AG04450 (cell line): ENCODE measurements at places on chromosomes 4 and X. TPM values are rescaled to one million over a fixed set of nuclear protein-coding genes. Genes with fewer than 3 reads are reported as not detected.

- DNase-seq = no peak
Measured at GRCh38 chr4:73860917-73861316, 7.8 kb downstream of the PF4V1 start.

- no peak for DNase-seq
Measured at GRCh38 chrX:67094061-67094460, 449.8 kb upstream of the AR start.

- no peak for DNase-seq
Measured at GRCh38 chr4:16197876-16198665, 28.2 kb downstream of the TAPT1 start.

DNA sequence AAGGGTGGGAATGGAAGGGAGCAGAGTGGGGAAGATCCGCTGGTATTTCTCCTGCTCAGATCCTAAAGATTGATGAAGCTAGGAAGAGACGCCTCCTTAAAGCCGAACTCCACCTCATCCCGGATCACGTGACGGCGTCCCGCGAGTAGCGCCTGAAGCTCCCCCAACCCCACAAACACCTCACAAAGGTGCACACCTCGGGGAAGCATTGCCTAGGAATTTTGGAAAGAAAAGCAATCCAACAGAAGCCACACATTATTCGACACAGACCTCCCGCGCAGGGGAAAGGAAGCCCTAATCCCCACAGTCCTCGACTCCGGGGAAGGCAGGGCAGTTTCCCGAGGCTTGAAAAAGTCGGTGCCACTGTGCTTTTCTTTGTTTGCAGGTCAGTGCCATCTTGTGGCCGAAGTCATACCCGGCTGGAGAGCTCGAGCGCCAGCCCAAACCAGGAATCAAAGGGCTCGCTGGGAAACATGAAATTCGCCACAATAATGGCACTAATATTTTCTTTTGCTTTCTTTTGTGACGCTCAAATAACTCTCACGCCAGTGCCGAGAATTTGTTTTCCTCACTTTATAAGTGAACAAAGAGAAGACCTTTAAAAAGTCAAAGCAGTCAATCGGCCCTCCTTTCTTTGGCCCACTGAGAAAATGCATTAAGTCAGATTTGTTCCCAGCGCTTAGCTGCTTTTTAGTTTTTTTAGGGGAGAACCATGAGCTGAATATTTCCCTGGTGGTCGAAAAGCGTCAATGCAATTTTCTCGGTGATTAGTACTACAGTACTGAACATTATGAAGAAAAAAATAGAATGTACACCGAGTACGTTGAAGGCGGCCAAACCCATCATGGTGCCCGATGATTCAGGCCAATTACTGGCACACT, at the start of gene NPY1R:
Gene NPY1R (minus strand): TSS at position 71 of the 881 bp plus-strand sequence. CDS start 6,042 bp downstream, outside the sequence.
- DNase-seq = peak; percentile 36

GRCh38 chr4:81392164-81392563, 79.5 kb downstream of the RASGEF1B start:
- no peak for DNase-seq

DNA sequence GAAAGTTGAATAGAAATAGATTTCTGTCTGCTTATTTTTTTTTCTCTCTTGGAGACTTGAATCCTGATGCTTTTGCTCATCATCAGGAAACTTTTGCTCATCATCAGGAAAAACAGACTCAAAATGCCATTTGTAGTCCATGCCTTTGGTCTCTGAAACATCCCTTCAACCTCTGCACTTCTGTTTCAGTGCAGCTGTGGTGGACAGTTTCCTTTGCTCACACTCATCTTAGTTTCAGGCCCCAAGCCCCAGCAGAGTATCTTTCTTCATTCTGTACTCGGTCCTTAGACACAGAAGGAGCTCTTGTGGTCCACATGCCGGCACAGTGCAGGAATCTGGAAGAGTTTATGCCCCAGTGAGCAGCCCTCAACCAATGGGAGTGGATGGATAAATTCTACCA, 337.9 kb downstream of the PPP3CA start:
- DNase-seq = no peak

GRCh38 chrX:94051926-94052325, 377.9 kb downstream of the FAM133A start:
- no peak for DNase-seq

- DNase-seq = no peak
Measured at GRCh38 chr4:68272380-68272779, 26.9 kb upstream of the TMPRSS11B start.

DNA sequence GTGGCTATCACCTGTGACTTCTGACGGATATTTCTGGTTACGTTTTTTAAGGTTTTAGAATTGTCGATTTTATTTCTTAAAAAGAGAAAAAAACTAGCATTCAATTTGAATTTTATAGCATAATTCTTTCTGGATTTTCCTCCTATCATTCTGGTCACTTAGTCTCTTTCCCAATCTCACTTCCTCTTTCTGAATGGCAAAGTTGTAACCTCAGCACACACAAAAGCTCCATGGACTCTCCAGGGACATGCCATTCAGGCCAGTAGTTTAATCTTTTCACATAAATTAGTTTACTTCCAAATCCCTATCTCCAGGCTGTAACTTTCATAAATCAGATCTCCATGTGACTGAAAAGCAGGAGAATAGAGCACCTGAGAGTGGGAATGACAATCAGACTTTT, 110.7 kb downstream of the ARAP2 start:
- no peak for DNase-seq

GRCh38 chr4:101885574-101885973, 95.0 kb downstream of the BANK1 start:
- DNase-seq = no peak

DNA sequence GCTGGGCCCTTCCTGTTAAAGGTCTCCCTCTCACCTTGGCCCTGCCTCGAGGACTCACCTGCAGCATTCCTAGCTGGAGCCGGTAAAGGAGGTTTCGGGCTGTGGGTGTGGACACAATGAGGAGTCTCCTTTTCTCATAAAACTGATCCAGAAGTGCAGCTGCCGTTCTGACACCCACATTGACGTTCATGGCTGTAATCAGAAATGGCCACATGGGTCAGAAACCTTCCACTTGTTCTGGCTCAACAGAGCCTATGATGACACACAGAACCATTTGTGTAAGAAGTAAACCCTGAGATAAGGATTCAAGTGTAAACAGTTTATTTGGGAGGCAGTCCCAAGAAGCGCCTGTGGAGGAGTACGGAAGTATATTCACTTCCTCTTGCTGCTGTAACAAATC, 63.8 kb downstream of the SRPX start:
- no peak for DNase-seq

GRCh38 chr4:110602061-110602460, 20.8 kb downstream of the PITX2 start:
- DNase-seq = no peak

DNA sequence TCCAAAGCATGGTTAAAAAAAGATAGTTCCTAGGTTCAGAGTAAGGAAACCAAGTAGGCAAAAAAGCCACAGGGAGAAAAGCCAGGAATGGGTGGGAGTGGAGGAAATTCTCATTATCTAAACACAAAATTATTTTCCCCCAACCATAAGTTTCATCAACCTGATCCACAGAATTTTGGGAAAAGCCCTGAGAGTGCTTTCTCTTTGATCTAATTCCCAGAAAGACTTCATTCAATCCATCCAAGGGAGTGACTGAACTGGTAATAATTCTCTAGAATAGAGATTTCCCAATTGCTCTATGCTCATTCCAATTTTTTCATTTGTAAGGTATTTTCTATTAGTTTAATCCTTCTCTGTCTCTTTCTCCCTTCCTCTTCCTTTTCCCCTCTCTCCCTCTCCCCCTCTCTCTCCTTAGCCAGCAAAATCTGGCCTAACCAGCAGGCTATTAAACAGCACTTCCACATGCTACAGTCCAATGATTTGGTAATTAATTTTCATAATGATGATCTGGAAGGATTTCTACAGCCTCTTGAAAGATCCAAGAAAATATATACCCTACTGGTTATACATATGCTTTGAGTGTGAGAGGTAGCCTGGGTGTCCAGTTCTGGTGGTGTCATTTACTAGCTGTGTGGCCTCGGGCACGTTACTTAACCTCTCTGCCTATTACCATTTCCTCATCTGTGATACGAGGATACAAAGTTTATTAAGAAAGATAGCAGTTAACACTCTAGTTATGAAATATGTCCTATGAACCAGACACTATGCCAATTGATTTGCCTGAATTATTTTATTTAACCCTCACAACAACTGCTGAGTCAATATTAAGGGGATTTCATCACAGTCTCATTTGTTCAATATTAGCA, 251.5 kb upstream of the RASGEF1B start:
- DNase-seq = no peak

DNA sequence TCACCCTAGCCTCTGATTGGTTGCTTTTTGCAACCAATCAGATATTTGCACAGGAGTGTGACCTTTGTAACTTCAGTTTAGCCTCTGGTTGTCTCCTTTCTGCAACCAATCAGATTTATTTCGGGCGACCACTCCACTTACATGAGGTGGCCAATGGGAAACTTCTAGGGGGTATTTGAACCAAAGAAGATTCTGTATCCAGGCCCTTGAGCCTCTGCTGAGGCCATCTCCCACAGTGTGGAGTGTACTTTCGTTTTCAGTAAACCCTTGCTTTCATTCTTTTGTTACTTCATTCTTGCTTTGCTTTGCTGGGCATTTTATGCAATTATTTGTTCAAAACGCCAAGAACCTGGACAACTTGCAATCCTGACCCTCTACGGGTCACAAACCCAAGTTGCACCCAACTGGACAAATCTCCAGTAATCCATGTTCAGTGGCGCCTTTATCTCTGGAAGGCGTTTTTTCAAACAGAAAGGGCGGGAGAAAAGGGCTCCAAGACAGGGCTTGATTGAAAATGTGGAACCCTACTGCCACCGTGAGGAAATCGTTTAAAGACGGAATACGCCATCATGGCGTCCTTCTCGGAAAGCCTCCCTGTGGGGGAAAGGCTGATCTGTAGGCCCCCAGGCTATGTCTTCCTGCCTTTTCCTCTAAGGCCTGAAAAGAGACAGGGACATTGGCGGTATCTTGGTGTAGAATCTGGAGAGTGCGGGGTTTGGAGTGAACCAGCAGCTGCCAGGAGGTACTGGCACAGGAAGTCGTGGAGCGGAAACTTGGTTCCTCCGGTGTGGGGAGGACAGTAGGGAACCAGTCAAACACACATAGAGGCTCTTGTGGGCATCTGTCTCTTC, 184.6 kb downstream of the OR13H1 start:
- no peak for DNase-seq

GRCh38 chrX:149284616-149285015, 220.5 kb downstream of the IDS start:
- no peak for DNase-seq

DNA sequence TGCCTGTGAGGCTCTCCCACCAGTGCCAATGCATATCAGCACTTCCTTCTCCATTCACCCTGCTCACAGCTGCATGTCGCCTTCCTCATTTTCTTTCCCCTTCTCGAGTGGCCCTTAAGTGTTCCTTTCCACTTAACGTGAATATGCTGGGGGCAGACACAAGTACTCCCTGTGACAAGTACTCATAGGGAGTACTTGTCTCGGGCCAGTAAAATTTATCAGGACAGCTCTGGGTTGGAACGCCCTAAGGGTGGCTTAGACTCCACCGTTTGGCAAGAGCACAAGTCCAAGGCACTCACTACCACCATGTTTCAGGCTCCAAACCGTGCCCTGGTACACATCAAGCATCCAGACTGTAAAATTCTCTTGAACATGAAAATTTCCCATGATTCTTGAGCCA, 3.9 kb upstream of the LDOC1 start:
- DNase-seq = no peak

DNA sequence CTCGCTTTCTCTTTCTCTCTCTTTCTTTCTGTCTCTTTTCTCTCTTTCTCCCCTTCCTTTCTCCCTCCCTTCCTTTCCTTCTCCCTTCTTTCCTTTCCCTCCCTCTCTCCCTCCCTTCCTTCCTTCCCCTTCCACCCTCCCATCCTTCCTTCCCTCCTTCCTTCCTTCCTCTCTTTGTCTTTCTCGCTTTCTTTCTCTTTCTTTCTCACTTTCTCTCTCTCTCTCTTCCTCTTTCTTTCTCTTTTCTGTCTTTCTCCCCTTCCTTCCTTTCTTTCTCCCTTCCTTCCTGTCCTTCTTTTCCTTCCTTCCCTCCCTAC, 2.1 kb upstream of the SORCS2 start:
- no peak for DNase-seq

- no peak for DNase-seq
Measured at GRCh38 chr4:8348071-8348470, 78.5 kb downstream of the HTRA3 start.

- DNase-seq = no peak
Measured at GRCh38 chr4:20297261-20297660, 45.6 kb downstream of the SLIT2 start.

DNA sequence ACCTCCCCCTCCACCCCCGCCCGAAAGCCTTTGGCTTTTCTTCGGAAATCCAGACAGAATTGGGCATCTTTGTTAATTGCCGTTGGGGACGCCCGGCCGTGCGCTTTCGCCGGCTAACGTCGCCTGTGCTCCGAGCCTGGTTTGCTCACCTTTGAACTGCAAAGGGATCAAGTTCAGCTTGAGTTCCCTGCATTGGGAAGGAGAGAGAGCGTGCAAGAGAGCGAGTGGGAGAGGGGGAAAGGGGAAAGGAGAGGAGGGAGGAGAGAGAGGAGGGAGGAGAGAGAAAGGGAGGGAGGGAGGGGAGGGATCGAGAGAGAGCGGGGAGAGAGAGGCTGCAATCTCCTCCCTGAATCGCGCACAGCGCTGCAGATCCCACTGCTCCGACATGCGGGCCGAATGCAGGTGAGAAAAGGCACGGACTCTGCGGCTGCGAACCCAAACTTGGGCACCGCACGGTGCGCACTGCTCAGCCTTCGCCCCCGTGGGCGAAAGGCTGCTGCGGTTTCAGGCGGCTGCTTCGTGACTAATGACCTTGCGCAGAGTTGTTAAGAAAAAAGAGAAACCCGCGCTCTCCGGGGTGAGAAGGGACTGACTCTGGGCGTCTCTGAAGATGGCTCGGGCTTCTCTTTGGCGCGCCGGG, at the start of gene PCDH7:
Gene PCDH7 (plus strand): TSS at position 349 of the 640 bp plus-strand sequence. CDS start 1,054 bp downstream, outside the sequence.
- DNase-seq = no peak

DNA sequence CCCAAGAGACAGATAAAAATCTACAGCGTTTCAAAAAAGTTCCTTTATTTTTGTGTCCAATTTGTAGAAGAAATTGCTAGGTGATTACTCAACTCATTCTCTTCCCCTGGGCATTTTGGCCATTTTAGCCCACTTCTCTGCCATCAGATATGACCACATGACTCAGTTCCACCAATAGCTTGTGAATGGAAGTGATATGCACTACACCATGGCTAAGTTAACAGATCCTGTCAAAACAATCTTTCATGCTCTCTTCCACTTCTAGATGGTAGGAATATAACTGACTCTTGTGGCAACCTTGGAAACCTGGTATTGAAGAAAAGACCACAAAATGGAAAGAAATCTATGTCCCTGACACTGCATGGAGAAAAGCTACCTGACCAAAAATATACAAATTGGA, 26.2 kb upstream of the FREM3 start:
- DNase-seq = no peak

GRCh38 chr4:1082215-1083182, 30.9 kb downstream of the RNF212 start:
- DNase-seq = peak; percentile 13

ARMCX1 gene
- polyA plus RNA-seq = 31.9 and 40.5 TPM in 2 replicates

NLGN3 gene
- 0.36 and 0.42 TPM in 2 replicates for polyA plus RNA-seq

ARHGAP10 gene
- polyA plus RNA-seq = 29.3 and 31.1 TPM in 2 replicates

TNMD gene
- not detected in 2 replicates for polyA plus RNA-seq

SPACA5 gene
- polyA plus RNA-seq = not detected in 2 replicates

MAD2L1 gene
- polyA plus RNA-seq = 11.4 and 18.6 TPM in 2 replicates

CT45A5 gene
- not detected in 2 replicates for polyA plus RNA-seq

MAP9 gene
- polyA plus RNA-seq = 8.2 and 13.9 TPM in 2 replicates

CC2D2A gene
- 33.8 and 40.7 TPM in 2 replicates for polyA plus RNA-seq

NEXMIF gene
- polyA plus RNA-seq = not detected in 2 replicates

FAT4 gene
- polyA plus RNA-seq = 15.4 and 18.0 TPM in 2 replicates

SPANXB1 gene
- not detected in 2 replicates for polyA plus RNA-seq
